ENCODE measurements at places on chromosomes 13 and 19. TPM values are rescaled to one million over a fixed set of nuclear protein-coding genes. Genes with fewer than 3 reads are reported as not detected.

DNA sequence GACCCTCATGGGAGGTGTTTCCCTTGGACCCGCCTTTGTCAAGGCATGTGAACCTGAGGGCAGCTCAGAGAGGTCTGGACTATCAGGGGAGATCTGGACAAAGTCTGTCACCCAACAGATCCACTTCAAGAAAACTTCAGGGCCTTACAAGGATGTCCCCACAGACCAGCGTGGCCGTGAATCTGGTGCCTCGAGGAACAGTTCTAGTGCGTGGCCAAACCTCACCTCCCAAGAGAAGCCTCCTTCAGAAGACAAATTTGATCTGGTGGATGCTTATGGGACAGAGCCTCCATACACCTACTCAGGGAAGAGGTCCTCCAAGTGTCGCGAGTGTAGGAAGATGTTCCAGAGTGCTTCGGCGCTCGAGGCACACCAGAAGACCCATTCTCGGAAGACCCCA lies 11.5 kb downstream of the ZSCAN22 start:
- no peak for DNase-seq

DNA sequence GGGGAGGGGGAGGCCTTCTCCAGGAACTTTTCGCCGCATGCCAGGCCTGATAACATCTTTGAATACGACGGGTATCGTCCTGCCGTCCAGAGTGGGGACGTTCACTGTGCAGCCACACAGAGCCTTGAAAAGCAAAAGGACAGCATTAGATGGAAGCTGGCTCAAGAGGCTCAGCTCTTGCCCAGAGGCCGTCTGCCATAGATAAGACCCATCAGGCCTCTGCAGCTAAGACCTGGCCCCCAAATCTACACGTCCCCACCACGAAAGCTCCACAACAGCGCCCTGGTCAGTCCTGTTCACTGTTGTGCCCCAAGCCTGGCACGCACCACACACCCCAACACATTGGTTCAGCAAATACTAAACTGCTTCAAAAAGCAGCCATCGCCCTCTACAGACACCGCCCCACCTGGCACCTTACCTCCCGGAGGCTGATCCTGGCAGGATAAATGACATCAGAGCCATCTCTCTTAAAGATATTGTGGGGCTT lies 2.1 kb downstream of the DNAJB1 start:
- no peak for DNase-seq

DNA sequence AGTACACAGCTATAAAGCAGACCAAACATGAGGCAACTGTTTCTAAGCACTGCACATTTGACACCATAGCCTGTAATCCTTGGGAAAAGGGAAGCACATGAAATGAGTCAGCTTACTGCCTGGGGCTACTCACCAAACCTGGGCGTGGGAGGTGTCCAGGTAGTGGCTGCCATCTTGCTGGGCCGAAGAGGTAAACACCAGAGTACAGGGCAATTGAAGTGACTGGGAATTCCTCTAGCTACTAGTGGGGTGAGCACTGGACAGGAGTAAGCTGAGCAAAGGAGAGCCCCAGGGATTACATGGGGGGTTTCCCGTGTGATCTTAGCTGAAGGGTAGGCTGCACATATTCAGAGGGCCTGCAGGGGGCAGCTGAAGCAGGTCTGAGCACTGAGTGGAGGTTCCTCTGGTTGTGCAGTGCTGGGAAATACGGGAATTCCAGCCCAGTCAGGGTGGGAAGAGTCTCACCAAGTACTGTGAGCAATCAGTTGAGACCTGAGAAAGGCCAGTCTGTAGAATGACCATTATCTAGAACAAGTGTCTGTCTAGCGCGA lies 140.5 kb downstream of the SLC7A1 start:
- peak; percentile 95 for DNase-seq

The ZNF681 gene
- 0.19 TPM for polyA plus RNA-seq

GRCh38 chr19:5120321-5120720 lies 151.4 kb downstream of the KDM4B start:
- no peak for DNase-seq

The AP1M1 gene
- 74.9 TPM for polyA plus RNA-seq

DNA sequence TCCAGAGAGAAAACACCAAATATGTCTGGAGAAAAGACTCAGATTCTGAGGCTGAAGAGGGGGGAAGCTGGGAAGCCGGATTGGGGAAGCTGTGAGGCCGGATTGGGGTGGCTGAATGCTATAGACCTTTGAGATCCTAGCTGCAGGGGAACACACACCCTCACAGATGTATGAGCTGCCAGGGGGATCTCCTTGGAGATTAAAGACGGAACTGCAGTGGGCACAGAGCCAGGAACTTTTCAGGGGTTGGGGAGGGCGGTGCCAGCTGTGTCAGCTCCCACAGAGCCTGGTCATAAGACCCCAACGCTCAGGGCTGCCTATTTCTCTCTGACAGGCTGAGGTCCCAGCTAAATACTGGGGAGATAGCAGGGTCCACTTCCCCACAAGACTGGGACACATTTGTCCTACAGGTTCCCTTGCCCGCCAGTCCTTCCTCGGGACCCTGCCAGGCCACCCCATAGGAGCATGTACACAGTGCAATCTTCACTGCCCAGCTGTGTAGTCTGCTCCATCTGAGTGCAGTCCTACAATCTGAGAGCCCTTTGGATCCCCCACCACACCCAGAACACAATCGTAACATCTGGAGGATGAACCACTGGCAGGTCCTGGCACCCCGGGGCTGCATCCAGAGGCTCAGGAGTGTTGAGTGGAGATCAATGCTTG lies 1893.9 kb downstream of the PCDH9 start:
- DNase-seq = no peak

The SOHLH2 gene
- polyA plus RNA-seq = not detected

The LYPD3 gene
- 29.8 TPM for polyA plus RNA-seq

The VSTM1 gene
- not detected for polyA plus RNA-seq

The GJB2 gene
- 144 TPM for polyA plus RNA-seq

GRCh38 chr19:42270346-42271044 lies 1.4 kb downstream of the CIC start:
- DNase-seq = peak; percentile 94

DNA sequence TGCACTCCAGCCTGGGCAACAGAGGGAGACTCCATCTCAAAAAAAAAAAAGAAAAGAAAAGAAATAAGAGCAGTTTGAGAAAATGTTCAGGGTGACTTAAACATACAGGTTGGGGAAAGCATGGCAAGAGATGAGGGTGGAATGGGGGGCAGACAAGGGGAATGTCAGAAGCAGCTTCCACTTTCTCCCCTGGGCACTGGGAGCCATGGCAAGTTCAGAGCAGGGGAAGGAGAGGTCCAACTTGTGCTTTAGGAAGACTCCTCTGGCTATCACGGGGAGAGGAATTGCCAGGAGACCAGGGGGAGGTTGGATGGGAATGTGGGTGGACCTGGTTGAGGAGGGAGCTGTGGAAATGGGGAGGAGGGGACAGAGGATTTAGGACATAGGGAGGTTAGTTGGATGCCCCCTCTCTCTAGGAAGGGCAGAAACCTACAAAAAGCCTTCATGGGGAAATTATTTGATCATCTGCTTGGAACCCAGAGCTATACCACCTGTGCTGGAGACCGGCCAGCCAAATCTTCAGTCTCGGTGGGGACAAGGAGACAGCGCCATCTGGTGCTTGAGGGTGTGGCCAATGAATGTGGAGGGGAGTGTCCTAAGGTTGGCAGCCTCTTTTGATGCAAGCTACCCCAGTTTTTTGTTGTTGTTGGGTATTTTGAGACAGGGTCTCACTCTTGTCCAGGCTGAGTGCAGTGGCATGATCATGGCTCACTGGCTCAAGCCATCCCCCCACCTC lies 7.3 kb upstream of the STRN4 start:
- peak; percentile 29 for DNase-seq

The CACNG6 gene
- not detected for polyA plus RNA-seq

The ZNF221 gene
- 0.87 TPM for polyA plus RNA-seq

DNA sequence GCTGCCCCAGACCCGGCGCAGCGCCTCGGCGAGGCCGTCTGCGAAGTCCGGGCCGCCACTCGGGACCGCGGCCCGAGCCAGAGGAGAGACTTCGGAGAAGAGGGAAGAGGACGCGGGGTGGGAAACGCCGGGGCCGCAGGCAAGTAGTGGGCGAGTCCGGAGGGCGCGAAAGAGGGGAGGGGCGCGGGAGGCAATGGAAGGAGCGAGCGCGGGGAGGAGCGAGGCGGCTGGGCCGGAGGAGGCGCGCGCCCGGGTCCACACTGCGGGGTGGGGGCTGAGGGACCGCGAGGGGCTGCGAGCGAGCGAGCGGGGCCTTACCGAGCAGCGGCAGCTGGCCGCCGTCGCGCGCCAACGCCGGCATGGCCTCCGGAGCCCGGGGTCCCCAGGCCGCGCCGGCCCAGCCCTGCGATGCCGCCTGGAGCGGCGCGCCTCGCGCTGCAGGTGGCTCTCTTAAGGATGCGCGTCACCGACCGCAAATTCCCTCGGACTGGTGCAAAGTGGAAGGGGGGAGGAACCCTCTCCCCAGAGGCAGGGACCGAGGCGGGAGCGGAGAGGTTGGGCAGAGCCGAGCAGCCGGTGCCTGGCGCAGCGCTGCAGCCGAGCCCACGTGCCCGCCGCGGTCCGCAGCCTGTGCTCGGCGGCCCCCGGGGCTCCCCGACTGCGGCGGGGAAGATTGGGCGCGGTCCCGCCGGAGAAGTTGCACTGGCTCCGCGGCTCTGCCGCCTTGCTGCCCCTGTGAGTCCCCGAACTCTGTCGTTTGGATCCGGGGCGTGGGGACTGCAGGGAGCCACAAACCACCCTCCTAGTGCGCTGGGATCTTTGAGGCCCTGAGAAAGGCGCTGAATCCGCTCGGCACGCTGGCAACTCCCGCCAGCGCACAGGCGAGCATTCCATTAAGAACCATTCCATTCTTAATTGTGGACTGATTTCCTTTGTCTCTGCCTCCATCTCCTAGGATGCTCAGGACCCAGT lies at the start of gene FLT3:
Gene FLT3 (minus strand): TSS at position 427 of the 972 bp plus-strand sequence. CDS start 66 bp downstream, at position 361.
- DNase-seq = peak; percentile 55

All from mammary epithelial cell (primary cell).